ENCODE measurements at places on chromosomes 13 and 19.

GRCh38 chr13:51231456-51231855 lies 9.3 kb downstream of the FAM124A start:
- DNase-seq = no peak

GRCh38 chr13:101453784-101454201 lies 1.3 kb downstream of the ITGBL1 start:
- DNase-seq = no peak

DNA sequence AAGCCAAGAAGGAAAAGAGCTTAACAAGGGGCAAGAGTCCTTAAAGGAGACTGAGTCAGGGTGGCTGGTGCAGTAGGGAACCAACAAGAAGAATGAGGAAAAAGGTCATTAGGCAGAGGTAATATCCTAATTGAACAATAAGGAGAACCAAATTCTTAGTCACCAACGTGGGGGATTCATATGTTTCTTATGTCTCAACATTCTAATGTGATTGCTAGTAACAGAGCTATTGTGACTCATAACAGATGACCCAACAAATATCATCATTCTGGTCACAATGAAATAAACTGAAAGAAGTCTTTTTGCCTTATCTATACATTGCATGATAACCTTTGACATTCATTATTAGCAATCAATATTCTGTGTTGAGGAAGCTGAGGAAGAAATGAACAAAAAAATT lies 101.6 kb downstream of the RAP2A start:
- no peak for DNase-seq

- DNase-seq = no peak
Measured at GRCh38 chr13:73991884-73992283, 142.3 kb downstream of the KLF12 start.

GRCh38 chr13:80441968-80442367 lies 101.0 kb upstream of the SPRY2 start:
- DNase-seq = no peak

- DNase-seq = no peak
Measured at GRCh38 chr13:111925146-111925875, 141.6 kb upstream of the SOX1 start.

DNA sequence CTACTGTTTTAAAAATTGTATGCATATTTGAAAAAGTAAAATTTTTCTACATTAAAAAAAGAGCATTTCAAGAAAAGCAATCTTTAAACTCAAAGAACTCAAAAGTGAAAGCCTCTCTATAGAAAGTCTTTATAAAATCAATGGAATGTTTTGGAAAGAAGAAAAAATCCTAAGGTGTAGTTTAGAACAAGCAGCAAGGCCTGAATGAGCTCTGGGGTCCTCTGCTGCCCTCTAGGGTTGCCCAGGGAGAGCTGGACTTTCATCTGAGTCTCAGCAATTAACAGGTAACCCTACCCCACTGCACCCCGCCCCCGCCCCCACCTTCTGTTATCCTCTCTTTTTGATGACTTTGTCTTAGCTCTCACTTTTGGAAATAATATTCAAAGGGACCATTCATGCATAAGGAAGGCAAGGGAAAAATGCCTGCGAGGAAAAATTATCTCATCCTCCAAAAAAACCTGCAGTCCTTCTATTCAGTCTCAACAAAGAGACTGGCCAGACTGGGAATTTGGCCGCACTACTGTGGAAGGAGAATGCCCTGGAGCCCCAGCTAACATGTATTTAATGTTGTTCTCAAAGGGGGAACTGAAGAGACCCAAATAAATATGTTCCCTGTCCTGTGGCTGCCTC lies 24.1 kb downstream of the SLC25A30 start:
- DNase-seq = no peak

GRCh38 chr13:19090495-19090894 lies 91.1 kb downstream of the TUBA3C start:
- no peak for DNase-seq

DNA sequence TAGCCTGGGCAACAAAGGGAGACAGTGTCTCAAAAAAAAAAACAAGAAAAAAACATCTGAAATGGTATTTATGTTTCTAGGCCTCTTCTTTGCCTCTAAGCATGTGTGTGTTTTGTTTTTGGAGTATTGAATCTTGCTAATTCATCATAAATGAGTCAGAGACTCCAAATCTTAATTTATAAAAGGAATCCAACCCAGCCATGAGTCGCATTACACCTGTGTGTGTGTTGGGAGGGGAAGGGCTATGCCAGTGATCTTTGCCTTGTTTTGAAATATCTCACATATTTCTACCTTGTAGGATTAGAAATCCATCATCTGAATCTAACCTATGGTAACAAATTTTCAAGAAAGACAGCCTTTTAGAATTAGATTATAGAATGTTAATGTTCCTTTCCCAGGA lies 4.0 kb downstream of the ZNF331 start:
- DNase-seq = no peak

GRCh38 chr19:6039566-6040225 lies 61.8 kb upstream of the RANBP3 start:
- no peak for DNase-seq

DNA sequence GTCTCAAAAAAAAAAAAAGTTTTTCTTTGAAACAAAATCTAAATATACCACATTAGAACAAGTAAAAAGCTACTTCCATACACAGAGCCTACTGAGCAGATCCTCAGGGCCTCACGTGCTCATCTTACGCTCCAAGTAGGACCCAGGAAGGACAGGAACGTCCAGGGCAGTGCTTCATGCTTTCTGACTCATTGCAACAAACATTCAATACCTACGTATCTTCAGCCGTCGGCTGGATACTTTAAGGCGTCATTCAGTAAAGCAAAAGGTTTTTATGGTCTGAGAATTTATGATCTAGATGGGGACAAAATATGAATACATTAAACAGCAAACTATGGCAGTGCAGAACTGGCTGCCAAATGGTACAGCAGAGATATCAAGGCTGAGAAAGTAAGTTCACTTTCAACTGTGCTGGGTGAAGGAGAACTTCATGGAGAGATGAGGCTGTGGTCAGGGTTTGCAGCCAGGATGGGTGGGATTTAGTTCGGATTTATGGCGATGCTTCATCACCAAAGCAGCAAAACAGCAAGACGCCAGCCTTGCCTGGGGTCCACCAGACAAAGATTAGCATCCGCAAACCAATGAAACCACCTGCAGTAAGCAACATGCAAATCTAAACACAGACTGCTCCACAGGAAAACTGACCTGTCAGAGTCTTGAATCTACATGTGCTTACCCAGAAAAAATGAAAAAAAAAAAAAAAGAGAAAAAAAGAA lies 20.5 kb downstream of the CARS2 start:
- no peak for DNase-seq

DNA sequence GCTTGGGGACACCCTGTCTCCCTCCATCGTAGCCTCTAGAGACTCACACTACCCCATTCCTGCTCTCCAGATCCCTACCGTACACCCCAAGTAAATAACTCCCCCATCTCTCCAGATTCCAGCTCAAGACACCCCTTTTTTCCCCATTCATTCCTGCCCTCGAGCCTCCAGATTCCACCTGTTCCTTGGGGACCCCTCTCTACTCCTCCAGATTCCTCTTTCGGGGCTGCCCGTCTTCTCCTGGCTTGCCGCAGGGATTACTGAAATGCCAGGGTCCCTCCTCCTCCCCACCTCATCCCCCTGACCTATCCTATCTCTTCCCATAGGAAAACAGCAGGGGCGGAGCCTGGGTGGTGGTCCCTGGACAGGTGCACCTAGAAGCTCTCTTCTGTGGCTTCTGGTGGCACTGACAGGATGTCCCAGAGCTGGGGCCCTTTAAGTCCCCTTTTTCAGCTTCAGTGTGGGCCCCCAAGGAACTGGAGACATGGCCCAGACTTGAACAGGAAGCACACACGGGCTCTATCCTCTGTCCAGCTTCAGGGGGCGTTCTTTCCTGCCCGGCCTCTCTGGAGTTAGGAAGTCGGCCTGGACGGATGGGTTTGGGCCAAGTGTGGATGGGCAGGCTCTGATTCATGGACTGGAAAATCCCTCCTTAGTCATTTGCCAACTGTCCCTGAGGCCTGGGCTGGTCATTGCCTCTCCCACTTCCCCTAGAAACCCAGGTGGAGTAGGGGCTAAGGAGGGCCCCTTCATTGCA lies 1.2 kb downstream of the ZSWIM4 start:
- no peak for DNase-seq

DNA sequence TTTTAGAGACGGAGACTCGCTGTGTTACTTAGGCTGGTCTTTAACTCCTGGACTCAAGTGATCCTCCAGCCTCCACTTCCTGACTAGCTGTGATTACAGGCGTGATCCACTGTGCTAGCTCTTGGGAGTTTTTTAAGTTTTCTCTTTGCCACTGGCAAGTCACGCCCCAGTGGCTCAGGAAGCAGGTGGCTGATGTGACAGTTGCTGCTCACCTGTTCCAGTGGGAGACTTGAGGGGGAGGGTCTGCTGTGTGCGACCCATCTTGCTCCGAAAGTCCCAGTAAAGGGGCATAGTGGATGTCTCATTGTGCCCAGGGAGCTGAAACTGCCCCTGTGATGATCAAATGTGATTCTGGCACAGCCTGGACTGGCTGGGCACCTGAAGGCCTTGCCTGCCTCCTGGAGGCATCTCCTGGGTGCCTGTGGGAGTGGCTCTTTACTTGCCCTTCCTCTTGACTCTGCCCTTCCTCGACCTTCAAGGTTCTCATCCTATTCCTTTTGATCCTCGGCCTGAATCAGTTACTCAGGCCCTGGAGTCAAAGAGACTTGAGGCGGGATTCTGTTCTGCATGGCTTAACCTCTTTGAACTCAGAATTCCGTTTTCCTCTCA lies 7.8 kb downstream of the SMARCA4 start:
- DNase-seq = no peak

DNA sequence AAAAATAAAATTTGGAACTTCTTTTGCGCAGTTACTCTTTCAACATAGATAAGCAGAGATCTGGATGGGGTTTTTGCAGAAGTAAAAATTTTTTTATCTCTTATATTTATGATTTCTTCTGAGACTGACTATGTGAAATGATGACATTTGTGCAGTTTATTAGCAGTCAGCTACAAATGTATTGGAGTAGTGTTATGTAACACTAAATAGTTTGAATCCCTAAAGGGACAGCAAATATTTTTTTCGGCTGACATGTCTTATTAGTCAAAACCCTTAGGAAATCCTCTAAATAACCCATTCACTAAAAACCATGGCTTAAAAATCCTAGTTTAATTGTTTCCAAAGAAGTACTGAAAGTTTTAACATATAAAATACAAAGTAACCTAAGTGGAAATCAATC lies 48.0 kb upstream of the EDNRB start:
- DNase-seq = no peak

DNA sequence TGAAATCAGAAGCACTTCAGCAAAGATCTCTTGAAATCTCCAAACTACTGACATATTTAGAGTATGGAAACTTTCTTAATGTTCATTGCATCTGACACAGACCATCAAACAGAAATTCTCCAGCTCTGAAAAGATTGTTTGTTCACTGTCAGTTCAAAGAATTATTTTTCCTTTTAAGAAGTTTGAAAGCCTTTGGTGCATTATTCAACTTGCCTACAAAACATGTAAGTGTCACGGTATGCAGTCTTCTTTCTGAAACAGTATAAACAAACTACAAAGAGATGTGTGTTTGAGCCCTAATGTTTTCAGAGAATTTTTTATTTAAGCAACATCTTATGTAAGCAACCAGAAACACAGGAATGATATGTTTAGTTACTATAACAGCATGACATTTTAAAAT lies 125.4 kb downstream of the FGF14 start:
- DNase-seq = no peak

DNA sequence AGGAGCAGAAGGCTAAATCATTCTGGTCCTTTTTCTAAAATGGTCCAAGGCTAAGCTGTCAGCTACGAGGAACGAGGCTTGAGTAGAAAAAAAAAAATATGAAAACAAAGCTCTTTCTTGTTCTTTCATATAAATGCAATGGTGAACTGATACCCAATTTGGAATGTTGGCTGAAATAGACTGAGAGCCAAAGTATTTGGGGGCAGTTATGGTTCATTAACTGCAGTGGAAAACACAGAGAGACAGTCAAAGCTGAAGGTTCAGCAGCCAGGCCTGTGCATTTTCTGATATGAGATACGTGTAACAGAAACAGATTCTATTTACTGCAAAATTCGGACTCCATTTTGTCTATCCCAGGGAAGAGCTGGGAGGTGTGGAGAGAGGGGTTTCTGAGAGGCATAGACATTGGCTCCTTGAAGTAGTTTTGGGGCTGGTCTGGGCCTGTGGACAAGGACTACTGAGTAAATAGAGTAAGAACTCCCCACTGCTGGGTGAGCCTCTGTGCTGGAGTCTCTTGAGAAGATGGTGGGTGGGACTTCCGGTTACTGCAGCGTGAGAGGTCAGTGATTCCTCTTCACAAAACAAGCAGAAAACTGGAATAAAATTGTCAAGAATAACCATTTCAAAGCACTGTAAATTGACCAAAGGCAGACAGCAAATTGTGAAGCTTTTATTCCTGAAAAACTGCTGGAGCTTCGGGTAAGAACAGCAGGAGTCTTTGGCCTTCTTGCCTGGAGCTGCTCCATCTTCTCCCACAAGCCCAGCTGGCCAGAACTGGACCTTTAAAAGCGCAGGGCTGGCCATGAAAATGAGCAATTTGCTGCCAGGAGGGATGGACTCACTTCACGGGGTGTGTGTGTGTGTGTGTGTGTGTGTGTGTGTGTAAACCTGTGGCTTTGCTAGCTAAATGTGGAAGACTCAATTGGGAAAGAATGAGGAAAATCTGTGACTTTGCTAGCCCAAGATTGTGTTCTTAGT lies 43.1 kb upstream of the CNMD start:
- DNase-seq = no peak

DNA sequence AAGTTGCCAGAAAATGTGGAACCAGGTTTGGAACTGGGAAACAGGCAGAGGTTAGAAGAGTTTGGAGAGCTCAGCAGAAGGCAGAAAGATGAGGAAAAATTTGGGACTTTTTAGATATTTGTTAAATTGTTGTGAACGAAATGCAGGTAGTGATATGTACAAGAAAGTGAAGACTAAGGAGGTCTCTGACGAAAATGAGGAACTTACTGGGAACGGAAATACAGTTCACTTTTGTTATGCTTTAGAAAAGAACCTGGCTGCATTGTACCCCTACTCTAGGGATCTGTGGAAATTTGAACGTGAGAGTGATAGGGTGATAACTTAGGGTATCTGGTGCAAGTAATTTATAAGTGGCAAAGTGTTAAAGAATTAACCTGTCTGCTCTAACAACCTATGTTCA lies 632.4 kb downstream of the SLITRK5 start:
- no peak for DNase-seq

DNA sequence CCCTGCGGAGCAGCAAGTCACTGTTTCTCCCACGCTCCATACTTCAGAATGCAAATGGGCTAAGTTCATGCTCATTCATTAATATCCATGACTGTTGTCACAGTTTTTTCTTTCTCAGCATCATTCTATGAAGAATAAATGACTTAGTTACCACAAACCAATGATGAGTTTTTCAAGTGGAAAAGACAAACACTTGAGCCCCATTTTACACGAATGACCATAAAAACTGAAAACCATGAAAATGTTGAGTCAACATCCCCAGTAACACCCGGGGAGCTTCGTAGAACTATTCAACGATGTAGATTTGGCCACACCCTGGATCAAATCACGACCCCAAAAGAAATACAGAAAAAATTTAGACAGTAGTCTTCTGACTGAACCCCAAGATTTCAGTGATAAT lies 99.8 kb upstream of the GJB6 start:
- DNase-seq = no peak

- no peak for DNase-seq
Measured at GRCh38 chr19:18173572-18174288, at the start of gene IFI30. TSS of gene IFI30 (plus strand) at chr19:18173813. CDS start at chr19:18173842, 29 bp downstream.
